Tibial nerve (tissue), 4 donors: ENCODE measurements at places on chromosomes 12 and 14. TPM values are rescaled to one million over a fixed set of nuclear protein-coding genes. Genes with fewer than 3 reads are reported as not detected.

DNA sequence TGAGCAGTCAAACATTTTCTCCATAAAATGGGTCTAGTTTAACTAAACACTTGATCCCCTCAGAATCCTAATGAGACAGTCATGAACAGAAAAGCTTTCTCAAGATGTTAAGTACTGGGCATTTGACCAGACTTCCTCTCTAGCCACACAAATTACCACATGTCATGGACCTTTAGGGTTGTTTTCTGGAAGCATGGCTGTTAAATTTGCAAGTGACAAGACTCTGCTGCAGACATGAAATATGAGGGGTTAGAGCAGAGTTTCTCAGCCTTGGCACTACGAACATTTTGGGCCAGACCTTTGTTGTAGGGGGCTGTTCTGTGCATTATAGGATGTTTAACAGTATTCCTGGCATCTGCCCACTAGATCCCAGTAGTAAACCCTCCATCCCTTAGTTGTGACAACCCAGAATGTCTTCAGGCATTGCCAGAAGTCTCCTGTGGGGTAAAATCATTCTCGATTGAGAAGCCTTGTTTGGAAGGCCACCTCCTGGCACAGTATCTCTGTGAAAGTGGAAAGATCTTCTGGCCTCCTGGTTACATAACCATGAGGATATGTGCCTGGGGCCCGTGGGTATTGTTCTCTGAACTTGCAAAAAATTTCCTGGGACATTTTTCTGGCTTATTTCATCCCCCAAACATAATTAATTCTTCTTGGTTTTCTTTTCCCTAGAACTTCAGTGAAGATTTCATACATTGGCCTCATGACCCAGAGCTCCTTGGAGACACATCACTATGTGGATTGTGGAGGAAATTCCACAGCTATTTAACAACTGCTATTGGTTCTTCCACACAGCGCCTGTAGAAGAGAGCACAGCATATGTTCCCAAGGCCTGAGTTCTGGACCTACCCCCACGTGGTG is 4.3 kb downstream of the TMEM106C start:
- H3K36me3 ChIP-seq, result no peaks in the 10 kb centered on the region
- H3K4me1 ChIP-seq, result no peaks in the 10 kb centered on the region
- DNase-seq, result peak; percentile 20
- peaks cover 2% of the 10 kb centered on the region for H3K27me3 ChIP-seq

- no peaks in the 10 kb centered on the region for H3K36me3 ChIP-seq
- no peak overlapping the region for H3K27ac ChIP-seq
- no peaks in the 10 kb centered on the region for H3K4me1 ChIP-seq
- DNase-seq, result no peak
These were observed 19.2 kb downstream of the TAS2R7 start for GRCh38 chr12:10783252-10783651.

DNA sequence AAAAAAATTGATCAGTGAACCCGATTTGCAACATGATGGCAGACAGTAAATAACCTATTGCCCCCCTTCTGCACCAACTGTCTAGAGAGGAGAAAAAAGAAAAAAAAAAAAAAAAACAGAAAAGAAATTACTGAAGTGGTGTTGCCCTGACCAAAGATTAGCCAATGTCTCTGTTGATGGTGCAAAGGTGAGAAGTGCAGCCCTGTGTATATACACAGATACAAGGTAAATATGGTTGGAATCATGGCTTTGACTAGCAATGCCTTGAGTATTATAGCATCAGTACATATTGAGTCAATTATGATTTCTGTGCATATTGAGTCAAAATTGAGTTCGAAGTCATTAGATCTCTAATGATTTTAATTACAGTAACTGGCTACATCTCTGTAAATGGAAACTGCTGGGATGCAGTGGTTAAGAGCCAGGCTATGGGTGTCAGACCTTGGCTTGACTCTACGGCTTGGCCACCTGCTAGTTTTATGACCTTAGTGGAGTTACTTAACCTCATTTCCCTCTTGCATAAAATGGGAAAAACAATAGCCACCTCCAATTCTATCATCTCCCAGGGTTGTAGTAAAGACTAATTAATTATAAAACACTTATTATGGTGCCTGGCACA is 51.0 kb downstream of the EGLN3 start:
- no peaks in the 10 kb centered on the region for H3K36me3 ChIP-seq
- no peak overlapping the region for H3K27ac ChIP-seq
- DNase-seq, result no peak
- H3K4me3 ChIP-seq, result no peak overlapping the region

GRCh38 chr12:94969424-94969823 is 34.1 kb downstream of the NDUFA12 start:
- H3K4me1 ChIP-seq, result no peaks in the 10 kb centered on the region
- no peak overlapping the region for H3K27ac ChIP-seq
- DNase-seq, result no peak
- no peak overlapping the region for H3K4me3 ChIP-seq
- peaks cover 30% of the 10 kb centered on the region for H3K36me3 ChIP-seq

DNA sequence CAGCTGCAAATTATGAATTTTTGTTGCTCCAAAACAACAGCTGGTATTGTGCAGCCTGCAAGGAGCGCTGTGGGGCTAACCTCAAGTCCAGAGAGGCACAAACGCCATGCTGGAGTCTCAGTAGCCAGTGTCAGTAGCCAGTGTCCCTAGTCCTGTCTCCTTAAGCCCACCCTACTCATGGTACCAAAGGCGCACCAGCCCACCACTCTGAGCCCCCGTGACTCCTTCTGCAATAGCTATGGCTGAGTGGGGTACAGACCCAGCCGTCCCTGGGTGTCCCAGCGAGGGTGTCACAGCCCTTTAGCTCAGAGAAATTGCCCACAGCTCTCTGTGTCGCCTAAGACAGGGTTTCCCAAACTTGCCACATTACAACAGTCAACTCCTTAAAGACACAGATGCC is 65.2 kb downstream of the ARL6IP4 start:
- H3K36me3 ChIP-seq, result no peaks in the 10 kb centered on the region
- no peak overlapping the region for H3K4me3 ChIP-seq
- no peak overlapping the region for H3K27ac ChIP-seq
- H3K27me3 ChIP-seq, result no peaks in the 10 kb centered on the region
- peaks cover 35% of the 10 kb centered on the region for H3K4me1 ChIP-seq

LBHD2 gene
- not detected for total RNA-seq

CCDC177 gene
- total RNA-seq, result not detected

DNA sequence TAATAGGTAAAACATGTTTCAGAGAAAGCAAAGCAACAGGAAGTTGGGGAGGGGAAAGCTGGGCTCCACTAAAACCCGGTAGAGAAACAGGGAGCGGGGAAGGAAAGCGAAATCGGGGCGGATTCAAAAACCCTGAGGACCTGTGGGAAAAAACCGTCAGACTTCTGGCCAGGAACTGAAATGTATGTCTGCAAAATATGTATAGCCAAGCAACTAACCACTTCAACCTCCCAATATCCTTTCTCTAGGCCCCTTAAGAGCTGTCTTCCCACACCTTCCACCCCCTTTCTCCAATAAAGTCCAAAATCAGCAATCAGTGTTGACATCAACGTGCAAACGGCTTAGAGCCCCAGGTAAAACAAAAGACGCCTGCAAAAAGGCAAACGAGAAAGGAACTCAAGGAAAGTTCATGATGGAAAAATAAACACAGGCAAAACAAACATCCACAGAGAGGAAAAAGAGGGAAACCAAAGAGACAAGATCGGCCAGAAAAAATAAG is 32.8 kb downstream of the SIX1 start:
- H3K4me3 ChIP-seq, result no peak overlapping the region
- no peaks in the 10 kb centered on the region for H3K27me3 ChIP-seq
- no peaks in the 10 kb centered on the region for H3K36me3 ChIP-seq
- H3K4me1 ChIP-seq, result peaks cover 20% of the 10 kb centered on the region
- H3K27ac ChIP-seq, result no peak overlapping the region

DNA sequence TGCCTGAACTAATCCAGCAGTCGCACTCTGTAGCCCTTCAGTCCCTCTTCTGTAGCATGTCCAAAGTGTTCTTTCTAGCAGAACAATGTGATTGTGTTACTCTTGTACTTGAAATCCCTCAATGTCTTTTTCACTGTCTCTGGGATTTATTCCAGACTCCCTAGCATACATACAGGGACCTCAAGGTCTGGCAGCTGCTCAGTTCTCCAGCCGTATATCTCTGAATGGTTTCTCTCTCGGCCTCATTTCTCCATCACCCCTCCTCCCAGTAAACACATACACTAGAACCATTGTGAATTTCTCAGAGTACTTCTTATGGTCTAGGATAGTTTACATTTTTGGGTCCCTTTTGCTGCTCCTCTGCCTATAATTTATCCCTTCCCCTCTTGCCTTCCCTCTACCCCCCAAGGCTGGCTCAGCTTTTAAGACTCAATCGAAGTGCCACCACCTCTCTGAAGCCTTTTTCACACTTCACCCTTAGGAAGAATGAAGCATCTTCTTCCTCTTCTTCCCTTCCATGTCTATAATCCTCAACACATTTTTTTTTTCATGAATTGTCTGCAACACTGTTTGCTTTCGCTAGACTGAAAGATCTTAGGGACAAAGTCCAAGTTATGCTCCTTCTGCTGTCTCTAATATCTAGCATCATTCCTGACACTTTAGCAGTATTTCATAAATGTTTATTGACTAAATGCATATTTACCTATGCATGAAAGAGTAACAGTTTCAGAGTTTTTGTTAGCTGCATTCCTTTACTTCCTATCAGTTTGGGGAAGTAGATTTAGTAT is 446.1 kb downstream of the ZFP36L1 start:
- no peaks in the 10 kb centered on the region for H3K36me3 ChIP-seq
- peaks cover 4% of the 10 kb centered on the region for H3K4me1 ChIP-seq
- peak overlapping the region; percentile 41 for H3K27ac ChIP-seq
- H3K27me3 ChIP-seq, result no peaks in the 10 kb centered on the region
- H3K4me3 ChIP-seq, result no peak overlapping the region
- no peak for DNase-seq

- no peaks in the 10 kb centered on the region for H3K36me3 ChIP-seq
- H3K27ac ChIP-seq, result no peak overlapping the region
- DNase-seq, result no peak
- no peaks in the 10 kb centered on the region for H3K4me1 ChIP-seq
These were observed 93.0 kb downstream of the GTF2A1 start for GRCh38 chr14:81127785-81128184.

DNA sequence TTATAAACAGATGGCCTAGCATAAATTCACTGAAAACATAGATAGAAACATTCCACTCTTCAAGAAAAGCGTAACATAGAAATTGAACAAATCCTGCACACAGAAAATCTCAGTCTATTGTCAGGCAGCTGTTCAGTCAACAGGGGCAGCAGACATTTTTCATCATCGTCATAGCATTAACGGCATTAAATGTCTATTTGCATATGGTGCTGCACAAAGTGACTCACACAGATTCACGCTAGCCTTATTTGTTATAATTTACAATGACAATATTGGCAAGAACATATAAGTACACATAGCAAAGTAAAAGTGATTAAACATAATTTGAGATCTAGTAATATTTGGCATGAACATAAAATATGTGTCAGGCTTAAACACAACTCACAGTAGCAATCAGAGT is 95.7 kb downstream of the CEP128 start:
- no peaks in the 10 kb centered on the region for H3K36me3 ChIP-seq
- no peak overlapping the region for H3K27ac ChIP-seq
- H3K4me3 ChIP-seq, result no peak overlapping the region
- H3K27me3 ChIP-seq, result no peaks in the 10 kb centered on the region
- no peak for DNase-seq

KERA gene
- not detected for total RNA-seq

LGMN gene
- 77.3 TPM for total RNA-seq

CCT2 gene
- 71.6 TPM for total RNA-seq

DNA sequence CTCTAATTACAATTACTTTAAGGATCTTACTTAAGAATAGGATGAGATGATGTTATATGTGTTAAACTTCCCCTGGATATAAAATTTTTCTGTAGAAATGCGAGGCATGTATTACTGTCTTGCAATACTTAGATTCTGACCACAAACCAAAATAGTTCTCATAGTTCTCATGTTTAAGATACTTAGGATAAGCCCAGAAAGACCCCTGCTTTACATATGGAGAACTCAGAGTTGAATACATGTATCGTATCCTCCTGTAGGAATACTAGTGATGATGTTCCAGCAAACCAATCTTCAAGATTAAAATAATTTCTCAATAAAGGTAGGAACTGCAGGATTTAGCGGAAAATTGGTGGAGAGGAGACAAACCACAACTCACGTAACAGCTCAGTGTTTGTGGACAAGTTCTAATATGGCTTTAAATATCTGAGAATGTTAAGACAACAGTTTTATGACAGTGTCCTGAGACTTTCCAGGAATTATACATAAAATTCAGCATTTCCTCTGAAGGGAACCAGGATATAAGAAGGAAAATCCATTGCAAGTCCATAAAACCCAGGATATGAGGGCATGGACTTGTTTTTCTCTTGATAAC is 114.7 kb upstream of the CRY1 start:
- H3K27me3 ChIP-seq, result no peaks in the 10 kb centered on the region
- H3K4me3 ChIP-seq, result no peak overlapping the region
- no peaks in the 10 kb centered on the region for H3K4me1 ChIP-seq
- H3K36me3 ChIP-seq, result no peaks in the 10 kb centered on the region
- H3K27ac ChIP-seq, result no peak overlapping the region
- no peak for DNase-seq

DNA sequence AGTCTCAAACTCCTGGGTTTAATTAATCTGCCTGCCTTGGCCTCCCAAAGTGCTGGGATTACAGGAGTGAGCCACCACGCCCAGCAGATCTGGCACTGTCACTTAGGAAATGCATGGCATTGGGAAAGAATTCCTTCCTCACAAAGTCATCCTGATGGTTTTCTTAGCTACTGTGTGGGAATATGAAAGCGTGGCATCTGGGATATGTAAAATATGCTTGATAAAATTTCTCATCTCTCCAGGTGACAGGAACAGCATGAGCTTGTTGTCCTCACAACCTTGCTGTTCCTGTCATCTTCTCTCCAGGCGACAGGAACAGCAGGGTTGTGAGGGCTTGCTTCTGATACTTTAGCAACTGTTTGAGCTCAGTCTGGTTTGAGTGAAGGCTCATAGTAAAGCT is 16.1 kb upstream of the AICDA start:
- DNase-seq, result no peak
- H3K4me3 ChIP-seq, result no peak overlapping the region
- no peaks in the 10 kb centered on the region for H3K4me1 ChIP-seq
- no peak overlapping the region for H3K27ac ChIP-seq
- no peaks in the 10 kb centered on the region for H3K27me3 ChIP-seq

- H3K4me3 ChIP-seq, result no peak overlapping the region
- peaks cover 5% of the 10 kb centered on the region for H3K4me1 ChIP-seq
- DNase-seq, result no peak
- no peaks in the 10 kb centered on the region for H3K36me3 ChIP-seq
- H3K27me3 ChIP-seq, result no peaks in the 10 kb centered on the region
These were observed 60.8 kb upstream of the TSPAN8 start for GRCh38 chr12:71218616-71219015.

GRCh38 chr14:99654235-99654985 is 9.5 kb downstream of the HHIPL1 start:
- no peak overlapping the region for H3K27ac ChIP-seq
- H3K36me3 ChIP-seq, result no peaks in the 10 kb centered on the region
- H3K4me1 ChIP-seq, result no peaks in the 10 kb centered on the region

GRCh38 chr12:6809056-6809455 is 12.6 kb upstream of the GPR162 start:
- no peaks in the 10 kb centered on the region for H3K4me1 ChIP-seq
- H3K36me3 ChIP-seq, result no peaks in the 10 kb centered on the region
- no peak overlapping the region for H3K4me3 ChIP-seq
- DNase-seq, result no peak
- no peaks in the 10 kb centered on the region for H3K27me3 ChIP-seq

CHGA gene
- not detected for total RNA-seq
